ENCODE measurements at places on chromosomes 2 and 18.

DNA sequence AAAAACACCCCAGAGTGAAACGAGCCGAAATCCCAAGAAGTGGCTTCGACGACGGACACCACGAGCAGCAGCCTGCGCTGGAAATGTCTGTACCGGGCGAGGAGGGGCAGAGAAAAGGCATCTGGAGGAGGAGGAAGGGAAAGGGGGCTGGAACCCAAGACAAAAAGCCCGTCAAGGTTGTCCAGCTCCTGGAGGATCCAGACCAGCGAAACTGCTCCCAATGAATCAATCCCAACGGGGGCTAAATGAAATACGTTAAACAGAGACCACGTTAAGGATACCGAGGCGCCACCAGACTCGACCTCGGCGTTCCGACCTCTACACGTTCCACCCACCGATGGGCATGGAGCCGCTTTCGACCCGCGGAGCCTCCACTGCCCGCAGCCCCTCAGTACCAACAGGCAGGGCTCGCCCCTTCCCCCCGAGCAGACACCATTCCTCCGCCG is 400 bp downstream of the CCDC88A start:
- peak; percentile 33 for DNase-seq

- DNase-seq: no peak
These were observed 15.8 kb upstream of the PRSS56 start for GRCh38 chr2:232504438-232504837.

DNA sequence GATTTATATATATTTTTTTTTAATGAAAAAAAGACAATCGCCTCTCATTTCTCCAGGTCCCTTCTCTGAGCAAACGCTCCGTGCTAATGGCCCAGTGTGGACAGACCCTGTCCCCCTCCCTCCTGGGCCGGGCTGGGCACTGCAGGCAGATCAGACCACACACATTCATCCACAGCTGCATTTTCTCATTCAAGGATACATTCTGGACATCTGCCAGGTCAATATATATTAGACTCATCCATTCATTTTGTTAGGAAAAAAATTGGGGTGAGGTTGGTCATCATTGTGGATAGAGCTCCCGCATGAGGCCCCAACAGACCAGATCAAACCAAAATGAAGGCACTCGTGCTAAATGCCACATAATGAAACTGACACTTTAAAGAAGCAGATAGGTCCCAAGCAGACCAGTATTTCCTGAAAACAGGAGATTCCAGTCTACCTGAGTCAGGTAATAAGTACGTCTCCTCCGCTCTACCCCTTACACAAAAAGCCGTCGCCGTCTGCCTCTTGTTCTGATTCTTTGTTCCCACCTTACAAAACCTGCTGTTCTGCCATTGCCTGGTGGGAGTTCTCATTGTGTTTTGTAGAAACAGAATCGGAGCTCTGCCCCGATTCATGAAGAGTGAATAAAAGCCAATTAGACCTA is 15.4 kb upstream of the OTOS start:
- no peak for DNase-seq

GRCh38 chr2:10787176-10787968 is 25.2 kb downstream of the PDIA6 start:
- no peak for DNase-seq

DNA sequence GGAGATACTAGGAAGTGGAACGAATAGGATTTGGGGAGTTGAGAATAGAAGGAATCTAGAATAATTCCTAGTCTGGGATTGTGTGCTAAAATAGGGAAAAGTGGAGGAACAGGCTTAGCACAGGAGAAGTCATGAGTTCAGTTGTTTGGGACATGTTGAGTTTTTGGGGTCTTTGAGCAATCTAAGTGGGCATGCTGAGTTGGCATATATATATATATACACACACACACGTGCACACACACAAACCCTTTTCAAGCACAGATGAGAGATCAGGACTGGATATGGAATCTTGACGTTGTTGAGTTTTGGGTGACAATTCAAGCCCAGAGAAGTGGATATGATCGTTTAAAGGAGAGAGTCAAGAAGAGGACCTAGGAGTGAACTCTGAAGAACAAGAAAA is 168.2 kb upstream of the CHST9 start:
- DNase-seq: no peak

- no peak for DNase-seq
These were observed 105.1 kb downstream of the TPO start for GRCh38 chr2:1518331-1518803.

DNA sequence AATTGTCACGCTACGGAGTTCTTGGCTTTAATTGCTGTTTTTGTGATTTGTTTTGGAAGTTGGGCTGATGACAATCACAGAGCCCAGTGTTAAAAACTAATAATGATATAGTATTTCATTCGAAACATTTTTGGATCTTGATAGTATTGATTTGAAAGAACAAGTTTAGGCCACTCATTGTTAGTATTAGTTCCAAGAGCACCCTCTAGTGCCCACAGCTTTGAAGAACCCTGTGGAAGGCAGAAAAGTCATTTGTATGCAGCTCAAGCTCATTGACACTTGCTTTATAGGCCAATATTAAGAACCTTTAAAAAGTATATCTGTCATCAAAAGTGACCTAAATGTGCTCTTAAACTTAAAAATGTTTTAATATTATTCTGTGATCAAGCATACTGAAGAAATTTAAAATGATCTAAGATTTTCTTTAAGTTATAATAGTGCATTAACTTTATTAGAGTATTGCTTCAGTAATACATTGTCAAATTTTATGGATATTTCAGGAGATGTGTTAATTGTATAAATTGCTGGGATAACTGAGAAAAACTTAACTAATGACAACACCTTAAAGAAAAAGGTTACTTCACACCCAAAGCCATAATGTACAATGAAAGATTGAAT is 191.0 kb downstream of the GRB14 start:
- DNase-seq: peak; percentile 57

GRCh38 chr2:174775571-174775980 is 11.3 kb upstream of the CHRNA1 start:
- no peak for DNase-seq

GRCh38 chr18:13275075-13275474 is 56.5 kb downstream of the LDLRAD4 start:
- no peak for DNase-seq

DNA sequence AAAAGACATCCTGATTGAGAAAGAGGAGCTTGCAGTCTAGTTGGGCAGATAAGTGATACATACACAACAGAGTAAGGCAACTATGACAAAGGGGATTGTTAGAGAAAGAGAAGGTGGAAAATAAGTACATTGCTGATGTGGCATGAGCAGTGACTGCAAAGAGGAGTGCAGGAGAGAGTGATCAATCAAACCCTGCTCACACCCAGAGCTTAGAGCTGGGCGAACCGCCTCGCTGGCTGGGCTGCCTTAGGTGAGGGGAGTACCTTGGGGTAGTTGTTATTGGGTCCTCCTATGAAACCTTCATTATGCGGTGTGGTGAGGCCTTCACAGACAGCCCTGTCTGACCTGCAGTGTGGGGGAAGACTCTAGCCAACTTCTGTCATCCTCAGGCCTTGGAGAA is 161.7 kb downstream of the FHOD3 start:
- no peak for DNase-seq

GRCh38 chr18:48676346-48676745 is 137.5 kb downstream of the CTIF start:
- DNase-seq: no peak

- DNase-seq: no peak
These were observed 158.3 kb downstream of the PRPF40A start for GRCh38 chr2:152559008-152559407.

- peak; percentile 95 for DNase-seq
These were observed 2.7 kb upstream of the GKN1 start for GRCh38 chr2:68971591-68972231.

DNA sequence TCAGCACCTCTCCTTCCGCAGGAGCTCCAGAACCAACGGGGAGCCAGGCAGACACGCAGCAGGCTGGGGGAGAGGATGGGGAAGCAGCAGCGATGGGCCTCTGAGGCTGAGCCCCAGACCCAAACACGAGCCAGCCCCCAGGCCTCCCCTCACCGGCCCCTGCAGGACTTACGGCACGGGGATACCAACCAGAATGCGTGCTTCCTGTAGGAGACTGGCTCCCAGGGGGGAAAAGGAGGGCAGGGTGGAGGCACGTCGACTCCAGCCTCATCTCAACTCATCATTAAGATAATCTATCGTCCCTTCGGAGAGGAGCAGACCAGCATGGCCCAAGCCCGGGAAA is 495.1 kb upstream of the MYT1L start:
- no peak for DNase-seq

DNA sequence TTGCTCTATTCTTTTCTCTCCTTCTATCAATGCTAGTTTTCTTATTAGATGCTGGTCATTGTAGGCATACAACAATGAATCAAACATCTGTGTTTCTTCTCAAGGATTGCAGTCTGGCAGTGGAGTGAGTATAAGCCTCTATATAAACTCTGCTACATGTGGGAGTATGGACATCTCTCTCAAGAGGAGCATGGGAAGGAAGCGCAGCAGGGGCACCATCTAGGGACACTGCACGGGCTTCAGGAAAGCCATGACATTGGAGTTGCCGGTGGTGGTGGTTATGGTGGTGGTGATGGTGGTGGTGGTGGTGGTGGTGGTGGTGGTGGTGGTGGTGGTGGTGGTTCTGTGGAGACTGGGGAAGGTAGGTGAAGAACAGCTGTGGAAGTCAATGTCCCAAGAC is 462.6 kb downstream of the RNF144A start:
- no peak for DNase-seq

- DNase-seq: peak; percentile 17
These were observed 31.9 kb downstream of the KIDINS220 start for GRCh38 chr2:8805278-8806210.

- no peak for DNase-seq
These were observed 25.5 kb upstream of the SAG start for GRCh38 chr2:233281992-233282603.

DNA sequence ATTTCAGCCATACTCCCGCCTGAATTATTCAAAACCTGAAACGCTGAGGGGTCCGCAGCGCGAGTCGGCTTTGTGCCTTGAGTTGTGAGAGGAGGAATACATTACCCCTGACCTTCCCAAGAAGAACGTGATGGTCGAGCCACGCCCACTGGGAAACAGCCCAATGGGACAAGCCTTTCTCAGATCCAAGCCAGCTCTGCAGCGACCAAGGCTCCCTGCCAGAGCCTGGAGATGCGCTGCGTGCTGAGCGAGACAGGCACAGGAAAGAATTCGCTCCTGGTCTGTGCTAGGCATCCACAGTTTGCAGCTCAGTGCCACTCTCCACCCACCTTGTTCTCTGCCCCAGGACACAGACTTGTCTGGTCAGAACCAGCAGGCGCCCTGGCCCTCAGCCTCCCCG is 74.1 kb upstream of the GLI2 start:
- DNase-seq: no peak

DNA sequence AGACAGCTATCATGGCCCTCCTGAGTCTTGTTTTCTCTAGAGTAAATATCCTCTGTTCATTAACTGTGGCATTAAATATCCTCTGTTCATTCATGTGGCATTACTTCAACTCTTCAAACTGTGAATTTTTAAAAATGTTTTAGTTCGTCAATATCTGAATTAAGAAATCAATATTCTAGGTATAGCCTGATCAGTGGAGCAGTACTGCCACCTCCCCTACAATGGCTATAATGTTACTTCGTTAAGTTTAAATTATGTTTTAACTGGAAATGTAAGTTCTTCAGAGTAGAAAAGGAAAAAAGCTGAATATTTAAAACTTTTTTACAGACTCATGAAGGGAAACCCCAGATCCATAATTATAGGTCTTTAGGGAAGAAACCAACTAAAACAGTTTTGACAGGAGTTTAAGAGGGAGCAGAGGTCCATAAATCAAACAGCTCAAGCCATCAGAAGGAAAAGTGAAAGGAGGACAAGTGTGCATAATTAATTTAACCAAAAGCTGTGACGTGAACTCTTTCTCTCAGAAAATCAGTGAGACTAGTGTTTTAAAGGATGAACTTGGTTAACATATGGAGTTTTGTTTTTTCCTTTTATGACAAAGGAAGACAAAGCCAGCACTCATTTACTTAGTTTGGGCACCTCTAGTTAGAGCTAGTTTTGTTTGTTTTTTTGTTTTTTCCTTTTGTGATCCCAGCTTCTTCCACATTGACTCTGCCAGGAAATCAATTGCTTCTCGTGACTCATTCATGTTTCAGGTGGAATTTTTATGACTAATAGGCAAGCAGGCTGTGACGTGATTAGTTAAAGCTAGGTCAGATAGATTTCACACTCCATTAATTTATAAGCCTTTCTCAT is 44.9 kb downstream of the RBBP8 start:
- DNase-seq: peak; percentile 81

DNA sequence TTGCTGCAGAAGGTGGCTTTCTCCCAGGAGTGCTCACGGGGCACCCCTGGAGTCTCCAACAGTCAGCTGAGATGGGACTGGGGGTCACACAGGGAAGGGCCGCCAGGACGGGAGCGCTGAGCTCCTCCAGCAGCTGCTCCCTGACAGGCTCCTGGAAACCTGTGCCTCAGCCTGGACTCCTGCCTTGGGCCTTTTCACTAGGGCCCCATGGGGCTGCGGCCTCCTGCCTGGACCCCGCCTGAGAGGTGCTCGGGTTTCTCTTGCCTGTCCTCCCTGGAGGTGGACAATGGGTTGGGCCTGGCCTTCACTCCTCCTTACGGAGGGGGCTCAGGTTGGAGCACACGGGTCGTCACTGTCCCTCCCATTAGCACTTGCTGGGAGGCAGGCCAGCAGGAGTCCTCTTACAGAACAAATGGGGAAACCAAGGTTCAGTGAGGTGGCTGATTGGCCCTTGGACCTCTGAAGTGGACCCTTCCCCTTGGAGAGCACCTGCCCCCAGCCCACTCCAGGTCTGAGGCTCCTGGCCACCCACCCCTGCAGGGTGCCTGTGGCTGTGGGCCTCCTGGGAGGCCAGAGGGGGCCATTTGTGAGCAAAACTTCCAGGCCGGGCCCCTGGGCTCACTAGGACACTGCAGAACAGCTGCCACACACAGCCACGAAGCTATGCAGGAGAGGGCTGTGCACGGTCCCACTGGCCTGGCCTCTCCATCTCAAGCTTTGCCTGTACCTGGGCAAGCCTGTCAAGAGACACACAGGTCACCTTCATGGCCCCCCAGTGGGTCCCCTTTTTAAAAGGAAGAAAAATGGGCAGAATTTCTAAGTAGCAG is 57.1 kb upstream of the ODC1 start:
- no peak for DNase-seq

DNA sequence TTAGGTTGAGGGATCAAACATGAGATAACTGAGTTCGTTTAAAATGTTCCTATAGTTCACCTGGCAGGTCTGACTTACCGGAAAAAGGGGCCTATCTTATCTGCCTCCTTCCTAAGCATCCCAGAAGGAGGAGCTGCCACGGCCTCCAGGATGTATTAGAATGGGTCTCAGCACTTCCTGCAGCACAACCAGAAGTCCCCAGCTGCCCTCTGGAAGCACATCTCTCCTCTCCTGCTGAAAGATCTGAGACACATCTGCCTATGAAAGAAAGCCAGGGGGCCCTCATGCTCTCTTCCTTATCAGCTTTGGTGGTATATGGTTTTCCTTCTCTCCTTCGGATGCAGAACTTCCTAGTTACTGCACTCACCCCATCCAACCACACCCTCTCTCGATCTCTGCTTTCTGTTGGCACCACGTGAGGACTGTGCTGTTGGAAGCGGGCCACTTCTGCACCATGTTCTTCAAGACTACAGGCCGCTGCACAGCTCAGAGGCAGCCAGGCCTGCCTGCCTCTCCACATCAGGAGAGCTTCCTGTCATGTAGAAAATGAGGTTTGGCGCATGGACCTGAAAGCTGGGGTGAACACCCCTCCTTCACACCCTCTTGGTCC is 6.5 kb downstream of the IGFBP5 start:
- no peak for DNase-seq
